Neural progenitor cell (in vitro differentiated cells): ENCODE measurements at places on chromosomes 2 and 18. TPM values are rescaled to one million over a fixed set of nuclear protein-coding genes. Genes with fewer than 3 reads are reported as not detected.

The GALNT3 gene
- total RNA-seq: 0.65 and 1.9 TPM in 2 replicates

The SRD5A2 gene
- not detected in 2 replicates for total RNA-seq

The LONRF2 gene
- total RNA-seq: 0.34 and 0.37 TPM in 2 replicates

The MSH2 gene
- total RNA-seq: 92.6 and 134 TPM in 2 replicates

- no peaks in the 10 kb centered on the region for H3K27me3 ChIP-seq
- H3K4me1 ChIP-seq: no peaks in the 10 kb centered on the region
- no peak for DNase-seq
- no peaks in the 10 kb centered on the region for H3K36me3 ChIP-seq
- no peak overlapping the region for H3K4me3 ChIP-seq
- H3K27ac ChIP-seq: no peak overlapping the region
Observed at GRCh38 chr2:85503851-85504777, 34.9 kb upstream of the MAT2A start.

DNA sequence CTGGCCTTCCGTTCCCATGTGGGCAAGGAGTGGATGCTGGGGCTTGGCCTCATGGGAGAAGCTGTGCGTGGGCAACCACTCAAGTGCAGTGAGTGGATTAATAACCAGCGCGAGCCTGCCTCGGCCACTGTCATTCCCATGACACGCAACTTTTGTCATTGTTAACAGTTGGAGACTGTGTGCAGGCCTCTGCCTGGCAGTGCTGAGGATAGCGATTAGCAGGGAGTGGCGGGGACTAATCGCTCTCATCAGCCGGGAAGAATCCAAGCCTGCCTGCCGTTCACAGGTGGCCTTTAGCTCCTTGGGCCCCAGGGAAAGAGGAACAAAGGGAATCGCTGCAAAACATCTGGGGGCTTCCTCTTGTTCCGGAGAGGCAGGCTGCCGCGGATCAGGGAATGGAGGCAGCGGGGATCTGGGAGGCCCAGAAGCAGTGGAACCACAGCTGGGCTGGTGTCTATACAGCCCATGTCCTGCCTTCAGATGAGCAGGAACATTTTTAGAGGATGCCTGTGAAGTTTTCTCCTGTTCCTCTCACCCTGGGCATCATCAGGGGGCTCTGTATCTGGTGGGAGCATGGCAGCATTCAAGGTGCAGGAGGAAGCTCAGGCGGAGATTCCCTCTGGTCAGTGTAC, 53.8 kb downstream of the CTIF start:
- DNase-seq: peak; percentile 84
- H3K4me3 ChIP-seq: no peak overlapping the region
- H3K36me3 ChIP-seq: no peaks in the 10 kb centered on the region
- H3K27me3 ChIP-seq: no peaks in the 10 kb centered on the region

- no peak overlapping the region for H3K27ac ChIP-seq
- H3K4me3 ChIP-seq: no peak overlapping the region
- no peaks in the 10 kb centered on the region for H3K36me3 ChIP-seq
- peak; percentile 73 for DNase-seq
- H3K27me3 ChIP-seq: no peaks in the 10 kb centered on the region
Observed at GRCh38 chr18:8657873-8658470, 47.4 kb upstream of the MTCL1 start.

The GREB1L gene
- total RNA-seq: 251 and 278 TPM in 2 replicates

- DNase-seq: no peak
- no peak overlapping the region for H3K4me3 ChIP-seq
Observed at GRCh38 chr18:33404244-33404873, 36.2 kb downstream of the CCDC178 start.

- peaks cover 17% of the 10 kb centered on the region for H3K4me1 ChIP-seq
- no peak overlapping the region for H3K4me3 ChIP-seq
- no peaks in the 10 kb centered on the region for H3K36me3 ChIP-seq
- no peak for DNase-seq
Observed at GRCh38 chr2:98910349-98911125, 25.5 kb downstream of the CRACDL start.

GRCh38 chr2:75199428-75200011, at the start of gene TACR1:
TACR1 (minus strand) TSS chr2:75199520; CDS start chr2:75198934, 586 bp downstream.
- peaks cover 17% of the 10 kb centered on the region for H3K4me1 ChIP-seq
- DNase-seq: peak; percentile 83
- peaks cover 87% of the 10 kb centered on the region for H3K27me3 ChIP-seq
- no peaks in the 10 kb centered on the region for H3K36me3 ChIP-seq

GRCh38 chr2:238100049-238100820, at the start of gene ESPNL:
ESPNL (plus strand) TSS chr2:238100340; CDS start chr2:238100420, 80 bp downstream.
- no peaks in the 10 kb centered on the region for H3K27me3 ChIP-seq
- peaks cover 7% of the 10 kb centered on the region for H3K4me1 ChIP-seq
- H3K4me3 ChIP-seq: no peak within 1 kb of the TSS
- no peak within 1 kb of the TSS for H3K27ac ChIP-seq
- DNase-seq: no peak
- H3K36me3 ChIP-seq: no peaks in the 10 kb centered on the region

The PECR gene
- 14.8 and 21.2 TPM in 2 replicates for total RNA-seq

DNA sequence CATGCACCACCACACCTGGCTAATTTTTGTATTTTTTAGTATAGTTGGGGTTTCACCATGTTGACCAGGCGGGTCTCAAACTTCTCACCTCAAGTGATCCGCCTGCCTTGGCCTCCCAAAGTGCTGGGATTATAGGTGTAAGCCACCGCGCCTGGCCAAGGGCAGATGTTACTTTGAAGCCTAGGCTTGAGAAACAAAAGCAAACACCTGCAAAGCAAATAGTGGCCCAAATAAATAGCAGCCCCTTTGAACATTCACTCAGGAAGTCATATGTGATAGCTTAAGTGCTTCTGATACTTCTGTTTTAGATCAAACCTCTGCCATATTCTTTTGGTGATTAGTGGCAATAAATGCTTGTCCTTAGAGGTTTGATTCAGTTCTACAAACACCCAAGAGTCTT, 404.5 kb upstream of the SMIM21 start:
- H3K27me3 ChIP-seq: no peaks in the 10 kb centered on the region
- DNase-seq: no peak
- peaks cover 5% of the 10 kb centered on the region for H3K4me1 ChIP-seq
- no peak overlapping the region for H3K4me3 ChIP-seq
- H3K27ac ChIP-seq: no peak overlapping the region

DNA sequence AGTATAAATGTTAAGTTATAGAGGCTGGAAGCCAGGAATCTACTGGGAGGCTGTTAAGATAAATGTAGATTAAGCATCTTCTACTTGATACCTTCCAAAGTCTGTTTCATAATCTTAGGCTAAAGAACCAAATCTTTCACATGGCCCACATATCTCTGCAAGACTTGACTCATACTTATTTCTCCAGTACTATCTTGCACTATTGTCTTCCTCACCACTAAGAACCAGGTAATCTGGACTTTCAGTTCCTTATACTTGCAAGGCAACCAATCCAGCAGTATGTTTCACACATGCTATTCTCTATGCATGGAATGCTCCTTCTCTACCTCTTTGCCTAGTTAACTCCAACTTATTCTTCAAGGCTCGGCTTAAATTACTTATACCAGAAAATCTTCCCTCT, 62.2 kb downstream of the RBMS1 start:
- H3K4me3 ChIP-seq: no peak overlapping the region
- no peaks in the 10 kb centered on the region for H3K27me3 ChIP-seq
- H3K4me1 ChIP-seq: peaks cover 28% of the 10 kb centered on the region
- no peak for DNase-seq

GRCh38 chr18:23645568-23646175, 17.0 kb downstream of the ANKRD29 start:
- DNase-seq: no peak
- no peaks in the 10 kb centered on the region for H3K27me3 ChIP-seq
- H3K27ac ChIP-seq: no peak overlapping the region

- H3K4me3 ChIP-seq: no peak overlapping the region
- peak; percentile 91 for DNase-seq
- no peak overlapping the region for H3K27ac ChIP-seq
- H3K4me1 ChIP-seq: peaks cover 34% of the 10 kb centered on the region
- no peaks in the 10 kb centered on the region for H3K36me3 ChIP-seq
Observed at GRCh38 chr2:104849618-104850141, 4.2 kb upstream of the POU3F3 start.

GRCh38 chr2:170276925-170277629, 99.1 kb downstream of the MYO3B start:
- H3K36me3 ChIP-seq: no peaks in the 10 kb centered on the region
- peaks cover 9% of the 10 kb centered on the region for H3K4me1 ChIP-seq
- no peaks in the 10 kb centered on the region for H3K27me3 ChIP-seq
- no peak for DNase-seq
- no peak overlapping the region for H3K27ac ChIP-seq

DNA sequence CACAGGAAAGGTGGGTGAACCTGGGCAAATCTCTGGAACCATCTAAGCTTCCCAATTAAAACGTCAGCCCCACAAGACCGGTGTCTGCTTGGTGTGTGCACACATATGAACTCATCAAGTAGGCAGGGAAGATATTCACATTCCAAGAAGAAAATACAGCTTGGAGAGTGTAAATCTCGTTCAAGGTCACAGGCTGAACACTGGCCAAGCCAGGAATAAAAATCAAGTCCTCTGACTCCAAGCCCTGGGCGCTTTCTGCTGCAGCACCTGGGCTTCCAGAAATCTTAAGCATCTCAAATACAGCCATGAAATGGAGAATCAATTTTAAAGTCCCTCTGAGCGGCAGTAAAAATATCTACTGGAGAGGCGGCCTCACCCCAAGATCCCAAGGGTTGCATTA, 150.9 kb downstream of the TWIST2 start:
- no peak for DNase-seq
- no peaks in the 10 kb centered on the region for H3K27me3 ChIP-seq
- no peaks in the 10 kb centered on the region for H3K36me3 ChIP-seq
- H3K4me1 ChIP-seq: no peaks in the 10 kb centered on the region
- no peak overlapping the region for H3K4me3 ChIP-seq

The EFHD1 gene
- total RNA-seq: 5.9 and 7.0 TPM in 2 replicates

- no peak for DNase-seq
- no peak overlapping the region for H3K4me3 ChIP-seq
- no peaks in the 10 kb centered on the region for H3K4me1 ChIP-seq
- H3K27ac ChIP-seq: no peak overlapping the region
Observed at GRCh38 chr18:76056471-76057110, 438.5 kb downstream of the ZNF516 start.

DNA sequence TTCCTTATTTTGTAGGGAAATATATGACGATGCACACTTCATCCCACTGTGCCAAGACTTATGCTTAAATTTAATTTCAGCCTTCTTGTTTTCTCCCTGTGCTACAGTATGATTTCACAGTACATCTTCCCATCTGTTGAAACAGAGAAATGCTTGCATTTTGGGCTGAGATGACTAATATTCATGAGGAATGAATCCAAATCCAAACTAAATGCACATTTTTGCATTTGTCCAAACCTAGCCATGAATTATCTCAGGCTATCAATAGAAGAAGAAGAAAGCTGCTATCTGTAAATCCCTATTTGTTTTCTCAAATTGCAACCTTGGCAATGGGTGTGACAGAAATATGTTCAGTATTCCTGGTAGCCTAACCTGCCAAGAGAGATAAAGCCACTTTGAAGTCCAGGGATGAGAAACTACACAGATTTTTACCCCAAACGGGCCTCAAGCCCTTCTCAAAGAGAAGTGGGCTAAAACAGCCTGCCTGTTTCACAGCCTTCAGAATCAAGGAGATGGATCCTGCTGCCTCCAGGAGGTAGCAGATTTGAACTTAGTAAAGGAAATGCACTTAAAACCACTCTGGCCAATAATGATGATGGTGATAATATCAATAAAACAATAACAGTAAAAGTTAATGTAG, 306.9 kb upstream of the NT5C1B start:
- H3K4me1 ChIP-seq: no peaks in the 10 kb centered on the region
- DNase-seq: no peak
- H3K36me3 ChIP-seq: no peaks in the 10 kb centered on the region
- H3K27me3 ChIP-seq: no peaks in the 10 kb centered on the region
- H3K27ac ChIP-seq: no peak overlapping the region
- H3K4me3 ChIP-seq: no peak overlapping the region

DNA sequence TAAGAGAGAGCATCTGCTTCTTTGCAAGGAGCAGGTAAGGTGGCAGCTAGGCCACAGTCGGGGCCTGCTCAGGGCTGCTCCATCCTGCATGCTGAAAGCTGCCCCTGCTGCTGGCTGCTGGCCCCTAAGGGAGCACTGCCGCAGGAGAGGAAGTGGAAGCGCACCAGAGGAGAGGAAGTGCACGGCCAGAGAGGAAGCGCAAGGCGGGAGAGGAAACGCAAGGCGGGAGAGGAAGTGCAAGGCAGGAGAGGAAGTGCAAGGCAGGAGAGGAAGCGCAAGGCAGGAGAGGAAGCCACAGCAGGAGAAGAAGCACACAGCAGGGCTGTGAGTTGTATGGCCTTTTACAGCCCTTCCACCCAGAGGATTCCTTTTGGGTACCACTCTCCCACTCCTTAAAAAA, 539.0 kb upstream of the TNP1 start:
- no peaks in the 10 kb centered on the region for H3K4me1 ChIP-seq
- H3K4me3 ChIP-seq: no peak overlapping the region
- DNase-seq: no peak
- no peaks in the 10 kb centered on the region for H3K27me3 ChIP-seq
- no peaks in the 10 kb centered on the region for H3K36me3 ChIP-seq

- no peaks in the 10 kb centered on the region for H3K36me3 ChIP-seq
- H3K27ac ChIP-seq: no peak overlapping the region
- H3K4me1 ChIP-seq: peaks cover 23% of the 10 kb centered on the region
Observed at GRCh38 chr2:28545590-28546200, 49.8 kb downstream of the PLB1 start.

The CRYGC gene
- not detected in 2 replicates for total RNA-seq
